Body of pancreas (tissue), 4 donors: ENCODE measurements at places on chromosomes 7 and 10.

GRCh38 chr10:45375716-45376231, 1.8 kb downstream of the ALOX5 start:
- DNase-seq: no peak

- no peak for DNase-seq
Measured at GRCh38 chr7:24725554-24726241, 31.6 kb downstream of the GSDME start.

DNA sequence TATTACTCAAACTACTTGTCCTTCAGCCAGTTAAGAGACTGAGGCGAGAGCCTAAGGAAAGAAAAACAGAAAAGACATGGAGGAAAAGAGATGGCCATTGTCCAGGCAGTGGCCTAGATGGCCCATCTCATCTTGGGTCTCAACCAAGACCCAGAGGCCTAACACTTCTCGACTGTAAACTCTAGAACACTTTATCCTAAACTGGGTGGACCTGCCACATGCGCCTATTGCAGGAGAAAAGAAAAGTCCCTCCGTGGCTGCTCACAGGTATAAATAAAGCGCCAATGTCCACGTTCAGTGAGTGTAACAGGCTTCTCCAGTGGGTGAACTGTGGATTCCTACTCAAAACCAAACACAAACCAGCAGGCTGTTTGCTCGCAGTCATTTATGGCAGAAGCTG, 92.7 kb upstream of the DDC start:
- DNase-seq: no peak

DNA sequence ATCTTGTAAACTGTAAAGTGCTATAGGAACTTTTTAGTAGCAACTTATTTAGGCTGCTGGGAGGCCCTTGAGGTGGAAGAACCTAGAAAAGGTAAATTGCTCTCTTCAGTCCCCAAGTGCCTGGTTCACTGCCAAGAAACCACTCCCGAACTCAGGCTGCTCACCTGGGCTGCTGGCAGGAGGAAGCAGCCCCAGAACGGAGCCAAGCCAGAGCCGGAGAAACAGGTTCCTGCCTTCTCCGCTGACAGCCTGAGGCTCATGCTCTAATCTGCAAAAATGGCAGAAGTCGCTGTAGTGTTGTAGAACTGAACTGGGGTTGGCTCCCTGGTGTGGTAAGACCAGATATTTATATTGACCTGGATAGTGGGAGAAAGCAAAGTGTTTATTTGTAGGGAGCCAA, 136.0 kb downstream of the CUL2 start:
- peak; percentile 93 for DNase-seq

DNA sequence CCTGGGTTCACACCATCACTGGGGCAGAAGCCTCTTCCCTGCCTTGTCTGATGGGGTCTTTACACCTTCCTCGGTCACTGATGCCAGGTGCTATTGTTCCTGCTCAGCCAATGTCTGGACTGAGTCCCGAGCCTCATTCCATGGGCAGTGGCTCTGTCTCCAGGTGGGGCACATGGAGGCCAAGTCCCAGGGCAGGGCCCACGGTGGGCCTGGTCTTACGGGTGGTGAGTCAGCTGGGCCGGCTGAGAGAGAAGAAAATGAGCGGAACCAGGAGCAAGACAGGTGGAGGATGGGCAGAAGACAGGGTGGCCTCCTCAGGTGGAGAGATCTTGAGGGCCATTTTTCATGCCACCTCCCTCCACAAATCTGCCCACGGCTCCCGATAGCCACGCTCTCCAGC, 131.7 kb upstream of the FAM20C start:
- no peak for DNase-seq

GRCh38 chr7:157670490-157671357, 333.9 kb downstream of the DNAJB6 start:
- DNase-seq: no peak

GRCh38 chr7:112594397-112594796, 113.6 kb downstream of the LSMEM1 start:
- no peak for DNase-seq

DNA sequence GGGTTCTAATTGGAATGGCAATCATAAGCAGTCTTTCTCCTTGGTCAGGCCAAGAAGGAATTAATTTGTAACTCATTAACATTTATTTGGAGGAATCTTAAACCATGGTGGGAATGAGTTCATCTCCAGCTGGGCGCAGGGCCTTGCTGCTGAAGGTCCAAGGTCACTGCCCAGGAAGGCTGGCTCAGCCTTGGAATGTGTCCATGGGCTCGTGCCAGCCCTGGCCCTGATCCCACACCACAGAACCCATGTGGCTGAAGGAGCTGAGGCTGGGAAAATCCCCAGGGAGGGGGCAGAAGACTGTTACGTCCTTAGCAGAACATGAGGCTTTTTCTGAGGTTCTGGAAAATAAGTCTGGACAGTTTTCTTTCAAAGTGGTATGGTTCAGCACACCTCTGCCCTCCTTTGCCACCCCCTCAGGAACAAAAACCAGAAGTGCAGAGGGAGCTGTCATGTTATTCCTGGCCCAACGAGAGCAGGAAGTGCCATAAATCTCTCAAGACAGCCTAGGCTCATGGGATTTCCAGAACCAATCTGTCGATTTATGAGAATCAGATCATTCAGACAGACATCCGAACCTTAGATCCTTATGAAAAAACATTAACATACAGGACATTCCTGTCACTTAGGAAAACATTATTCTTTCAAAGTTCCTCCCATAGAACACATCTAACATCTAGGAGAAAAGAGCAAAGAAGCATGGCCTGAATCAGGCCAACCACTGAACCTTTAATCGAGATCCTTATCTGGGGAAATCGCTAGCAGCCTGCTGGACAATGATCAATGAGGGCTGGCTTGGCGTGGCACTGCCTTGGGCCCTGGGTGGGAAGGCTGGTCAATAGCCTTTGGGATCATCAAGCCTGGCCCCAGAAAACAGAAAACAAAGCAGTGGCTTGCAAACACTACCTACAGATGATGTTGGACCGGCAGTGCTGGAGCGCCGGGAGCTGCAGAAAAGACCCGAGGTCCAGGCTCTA, 134.3 kb downstream of the TAX1BP1 start:
- peak; percentile 95 for DNase-seq

DNA sequence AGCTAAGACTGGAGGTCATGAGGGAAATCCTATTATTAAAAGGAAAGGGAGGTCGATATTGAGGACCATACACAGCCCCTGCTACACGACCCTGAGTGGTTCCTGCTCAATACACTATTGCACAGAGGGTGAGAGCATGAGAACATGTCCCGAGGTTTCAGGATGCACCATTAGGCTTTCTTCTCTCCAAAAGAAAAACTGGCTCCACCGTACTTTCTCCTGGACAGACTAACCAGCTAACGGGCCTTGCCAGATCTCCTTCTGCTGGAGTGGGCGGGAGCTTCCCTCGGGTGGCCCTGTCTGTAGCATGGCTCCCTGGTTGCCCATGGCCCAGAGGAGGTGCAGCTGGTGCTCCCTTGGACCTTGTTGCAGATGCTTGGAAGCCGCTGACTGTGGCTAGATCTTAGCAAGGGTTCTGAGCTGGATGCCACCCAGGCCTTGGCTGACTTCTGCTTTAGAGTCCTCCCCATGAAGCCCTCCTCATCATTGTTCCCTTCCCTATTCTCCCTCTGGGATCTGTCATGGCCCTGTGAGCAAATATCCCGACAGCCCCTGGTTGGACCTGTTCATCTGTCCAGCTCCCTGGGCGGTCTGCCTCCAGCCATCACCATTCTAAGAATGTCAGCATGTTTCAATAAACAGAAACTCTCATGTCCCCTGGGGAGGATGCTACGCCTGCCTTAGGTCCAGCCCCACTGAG, 52.9 kb upstream of the SHH start:
- DNase-seq: no peak
